ENCODE measurements at places on chromosomes 5 and 9.

- no peak for DNase-seq
Measured at GRCh38 chr5:109053995-109054417, 306.3 kb downstream of the FER start.

DNA sequence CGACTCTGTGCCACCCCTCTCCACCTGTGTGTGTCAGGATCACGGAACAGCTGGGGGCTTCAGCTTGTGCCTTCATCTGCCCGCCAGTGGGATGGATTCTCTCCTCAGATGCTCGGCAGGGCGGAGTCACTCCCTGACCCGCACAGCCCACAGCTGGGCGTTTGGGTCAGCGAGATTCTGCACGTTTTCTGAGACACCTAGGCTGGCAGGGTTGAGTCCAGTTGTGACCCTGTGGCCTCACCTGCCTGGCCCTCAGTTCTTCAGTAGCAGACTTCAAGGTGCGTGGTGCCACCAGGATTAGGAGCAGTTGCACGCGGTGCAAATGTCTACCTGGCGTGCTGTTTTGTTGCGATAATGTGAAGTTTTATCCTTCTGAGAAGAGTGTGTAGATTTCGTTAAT, 5.0 kb downstream of the NDUFS6 start:
- DNase-seq, result no peak

- DNase-seq, result no peak
Measured at GRCh38 chr9:120198027-120198426, 381.9 kb downstream of the CDK5RAP2 start.

DNA sequence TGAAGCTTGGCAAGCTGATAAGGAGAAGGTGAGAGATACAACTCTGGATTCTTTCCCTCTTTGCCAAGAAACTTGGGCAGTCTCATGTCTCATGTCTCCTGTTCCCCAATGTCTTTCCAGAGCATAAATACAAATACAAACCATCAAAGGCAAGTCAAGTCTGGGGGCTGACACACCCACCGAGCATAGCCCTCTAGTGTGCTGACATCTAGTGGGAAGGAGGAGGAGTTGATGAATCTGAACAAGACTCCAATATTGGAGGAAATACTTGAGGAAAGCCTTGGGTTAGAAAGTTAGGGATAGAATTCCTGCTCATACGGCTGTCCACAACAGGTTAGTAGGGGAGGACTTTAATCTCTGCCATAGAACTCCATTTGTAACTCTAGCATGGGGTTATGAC, 8.6 kb downstream of the MLANA start:
- no peak for DNase-seq

GRCh38 chr9:97980479-97980803, 2.7 kb upstream of the ANP32B start:
- no peak for DNase-seq

- no peak for DNase-seq
Measured at GRCh38 chr5:39342460-39342859, 21.8 kb downstream of the C9 start.
